ENCODE measurements at places on chromosomes 3 and 15.

- no peak for DNase-seq
Observed at GRCh38 chr15:82805994-82806406, at the start of gene FSD2. Gene FSD2 (minus strand): TSS chr15:82806069. CDS start chr15:82787390, 18,679 bp downstream.

GRCh38 chr15:90248789-90249202 is 560 bp upstream of the TTLL13 start:
- DNase-seq, result no peak

GRCh38 chr3:53478921-53479664 is 15.3 kb upstream of the CACNA1D start:
- DNase-seq, result no peak

- DNase-seq, result no peak
Observed at GRCh38 chr3:124699686-124700396, 30.4 kb upstream of the UMPS start.

- no peak for DNase-seq
Observed at GRCh38 chr3:139327861-139328260, 16.0 kb upstream of the MRPS22 start.

DNA sequence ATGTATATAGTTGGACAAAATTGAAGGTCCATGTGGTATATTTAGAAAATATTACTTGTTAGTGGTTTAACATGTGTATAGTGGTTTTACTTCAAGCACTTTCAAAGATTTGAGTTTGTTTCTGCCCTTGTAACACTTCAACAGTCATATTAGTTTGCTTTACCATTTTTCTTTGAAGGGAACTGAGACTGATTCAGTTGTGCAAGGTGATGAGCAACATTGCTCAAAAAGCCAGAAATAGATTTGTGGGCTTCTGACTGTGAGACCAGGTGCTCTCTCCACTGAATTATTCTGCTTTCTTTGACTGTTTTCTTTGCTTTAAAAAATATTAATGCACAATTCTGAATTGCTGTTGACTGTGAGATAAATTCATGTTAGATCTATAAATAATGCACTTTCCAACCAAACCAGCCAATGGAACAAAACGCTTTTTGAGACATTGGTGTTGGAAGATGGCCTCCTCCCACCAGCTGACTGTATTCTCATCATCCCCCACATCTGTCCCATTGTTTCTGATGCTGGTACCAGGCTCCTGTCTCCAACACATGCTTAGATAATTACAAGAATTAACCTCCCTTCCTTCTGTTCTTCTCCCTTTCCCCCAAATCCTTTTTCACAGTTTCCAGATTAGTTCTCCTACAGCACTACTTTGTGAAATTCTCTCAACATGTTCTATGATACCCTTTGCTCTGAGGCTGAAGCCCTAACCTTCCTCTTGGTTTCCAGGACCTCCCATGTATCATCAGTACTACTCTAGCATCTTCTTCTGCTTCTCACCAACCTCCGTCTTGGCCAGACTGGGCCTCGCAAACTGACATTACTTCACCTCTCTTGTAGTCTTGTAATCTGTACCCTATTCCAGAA is 27.9 kb downstream of the PLCL2 start:
- no peak for DNase-seq

- DNase-seq, result no peak
Observed at GRCh38 chr3:138399766-138400165, 34.6 kb upstream of the ESYT3 start.

DNA sequence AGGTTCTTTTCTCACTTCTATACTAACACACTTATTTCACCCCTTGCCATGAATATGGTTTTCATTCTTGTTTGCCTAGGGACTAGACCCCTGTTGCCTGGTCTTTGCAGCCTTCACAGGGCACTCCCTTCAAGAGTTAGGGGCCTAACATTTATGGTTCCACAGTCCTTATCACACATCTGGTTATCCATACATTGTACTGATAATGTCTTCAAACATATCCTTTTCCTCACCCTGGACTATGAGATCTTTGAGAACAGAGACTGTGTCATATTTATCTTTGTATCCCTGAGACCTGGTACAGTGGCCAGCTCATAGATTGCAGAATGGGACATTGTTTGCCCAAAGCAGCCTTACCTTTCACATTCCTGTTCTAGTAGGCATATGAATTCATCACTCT is 106.2 kb downstream of the CMSS1 start:
- DNase-seq, result no peak

DNA sequence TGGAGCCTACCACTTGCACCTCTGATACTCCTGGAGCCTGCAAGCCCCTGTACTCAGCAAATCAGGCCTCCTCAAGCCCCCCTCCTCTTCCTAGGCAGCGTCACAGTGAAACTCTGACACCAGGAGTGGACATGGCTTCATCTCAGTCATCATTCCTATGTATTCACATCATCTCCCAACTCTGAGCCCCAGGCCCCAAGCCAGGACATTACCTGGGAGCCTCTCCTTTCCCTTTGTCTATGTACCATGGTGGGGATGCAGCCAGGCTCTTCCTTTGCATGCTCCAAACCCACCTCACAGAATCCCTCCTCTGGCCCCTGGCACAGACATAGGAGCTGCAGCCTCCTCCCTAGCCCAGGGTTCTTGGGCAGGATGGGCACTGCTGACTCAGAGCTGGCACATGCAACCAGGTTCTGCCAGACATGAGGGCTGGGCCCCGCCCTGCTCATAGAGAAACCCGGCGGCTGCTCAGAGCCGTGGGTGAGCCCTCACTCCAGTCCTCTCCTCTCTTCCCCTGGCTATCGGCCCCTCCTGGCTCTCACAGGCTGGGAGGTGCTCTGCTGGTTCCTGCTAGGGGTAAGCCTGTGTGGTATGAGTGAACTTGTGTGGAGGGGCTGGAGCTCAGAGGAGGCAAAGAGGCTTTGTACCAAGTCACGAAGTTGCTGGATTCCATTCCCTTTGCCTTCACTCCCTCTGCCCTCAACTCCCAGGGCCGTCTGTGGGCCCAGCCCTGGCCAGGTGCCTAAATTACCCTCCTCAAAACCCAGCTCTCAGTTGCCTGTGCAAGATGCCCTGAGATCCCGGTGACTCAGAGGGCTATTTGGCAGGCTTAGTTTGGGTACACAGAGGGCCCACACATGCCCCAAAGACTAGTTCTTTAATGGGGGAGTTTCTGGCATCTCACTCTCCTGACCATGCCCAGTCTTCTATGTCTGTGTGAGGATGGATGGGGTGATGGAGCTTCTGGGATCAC is 1.9 kb upstream of the PLCD1 start:
- DNase-seq, result no peak

- no peak for DNase-seq
Observed at GRCh38 chr15:38130205-38130567, 122.5 kb upstream of the SPRED1 start.

GRCh38 chr15:72492733-72493132 is 18.6 kb downstream of the ARIH1 start:
- DNase-seq, result no peak

GRCh38 chr3:43203022-43203421 is 83.3 kb upstream of the SNRK start:
- DNase-seq, result no peak
